Karpas-422 (cell line): ENCODE measurements at places on chromosomes 1 and 21. TPM values are rescaled to one million over a fixed set of nuclear protein-coding genes. Genes with fewer than 3 reads are reported as not detected.

DNA sequence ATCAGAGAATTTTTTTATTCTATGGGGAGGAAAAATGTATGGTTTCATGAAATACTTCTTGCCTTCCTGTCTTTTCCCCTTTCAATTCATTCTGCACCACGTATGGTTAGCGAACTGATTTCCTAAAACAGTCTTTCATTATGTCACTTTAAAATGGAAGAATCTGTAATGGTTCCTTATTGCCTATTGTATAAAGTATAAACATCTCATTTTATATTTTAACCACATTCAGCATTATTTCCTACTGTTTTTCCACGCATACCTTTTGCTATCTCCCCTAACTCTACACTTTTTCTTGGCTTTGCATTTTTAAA, 232.3 kb upstream of the B3GALT2 start:
- DNase-seq: no peak

DNA sequence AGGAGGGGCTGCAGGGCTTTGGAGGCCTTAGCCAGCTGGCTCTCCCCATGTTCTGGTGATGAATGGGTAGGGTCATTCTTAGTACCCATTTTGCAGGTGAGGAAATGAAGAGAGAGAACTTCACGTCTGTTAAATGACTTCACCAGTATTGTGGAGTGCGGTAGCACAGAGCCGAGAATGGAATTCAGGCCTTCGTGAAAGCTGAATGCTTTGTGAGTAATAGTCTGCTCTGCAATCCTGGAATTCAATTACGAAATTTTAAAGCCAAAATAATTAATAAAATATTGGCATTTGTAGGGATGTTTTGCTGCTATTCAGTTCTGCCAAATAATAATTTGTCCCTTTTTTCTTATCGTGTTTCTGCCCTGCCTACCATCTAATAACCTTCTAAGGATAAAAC, 197.7 kb downstream of the GREM2 start:
- DNase-seq: no peak

DNA sequence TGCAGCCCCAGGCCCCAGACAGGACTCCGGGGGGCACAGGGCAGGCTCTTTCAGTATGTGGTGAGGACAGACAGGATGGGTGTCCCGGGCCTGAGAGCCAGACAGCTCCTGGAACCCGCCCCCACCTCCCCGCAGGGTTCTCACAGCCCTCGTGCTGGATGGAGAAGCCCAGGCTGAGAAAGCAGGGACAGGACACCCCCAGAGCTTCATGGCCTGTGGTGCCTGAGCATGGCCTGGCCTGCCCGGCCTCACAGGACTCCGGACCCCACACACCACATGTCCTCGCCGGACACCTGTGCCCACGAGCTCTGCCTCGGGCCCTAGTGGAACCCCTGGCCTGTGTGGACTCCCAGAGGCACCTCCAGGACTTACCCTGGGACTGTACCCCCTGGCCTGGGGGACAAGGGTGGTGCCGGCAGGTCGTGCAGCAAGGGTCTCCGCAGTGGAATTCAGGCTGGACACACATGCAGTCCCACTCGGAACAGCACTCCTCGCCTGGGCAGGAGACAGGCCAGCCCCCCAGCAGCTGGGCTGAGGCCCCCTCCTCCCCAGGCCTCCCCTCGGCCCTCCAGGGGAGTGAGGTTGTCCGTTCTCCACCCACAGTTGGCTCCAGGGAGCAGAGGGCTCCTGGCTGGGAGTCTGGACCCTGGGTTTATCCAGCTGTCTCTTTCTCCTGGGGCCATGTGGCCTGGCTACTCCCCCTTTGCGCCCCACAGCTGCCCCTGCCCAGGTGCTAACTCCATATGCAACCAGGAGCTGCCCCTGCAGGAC, 1.2 kb downstream of the TNFRSF18 start:
- DNase-seq: no peak

DNA sequence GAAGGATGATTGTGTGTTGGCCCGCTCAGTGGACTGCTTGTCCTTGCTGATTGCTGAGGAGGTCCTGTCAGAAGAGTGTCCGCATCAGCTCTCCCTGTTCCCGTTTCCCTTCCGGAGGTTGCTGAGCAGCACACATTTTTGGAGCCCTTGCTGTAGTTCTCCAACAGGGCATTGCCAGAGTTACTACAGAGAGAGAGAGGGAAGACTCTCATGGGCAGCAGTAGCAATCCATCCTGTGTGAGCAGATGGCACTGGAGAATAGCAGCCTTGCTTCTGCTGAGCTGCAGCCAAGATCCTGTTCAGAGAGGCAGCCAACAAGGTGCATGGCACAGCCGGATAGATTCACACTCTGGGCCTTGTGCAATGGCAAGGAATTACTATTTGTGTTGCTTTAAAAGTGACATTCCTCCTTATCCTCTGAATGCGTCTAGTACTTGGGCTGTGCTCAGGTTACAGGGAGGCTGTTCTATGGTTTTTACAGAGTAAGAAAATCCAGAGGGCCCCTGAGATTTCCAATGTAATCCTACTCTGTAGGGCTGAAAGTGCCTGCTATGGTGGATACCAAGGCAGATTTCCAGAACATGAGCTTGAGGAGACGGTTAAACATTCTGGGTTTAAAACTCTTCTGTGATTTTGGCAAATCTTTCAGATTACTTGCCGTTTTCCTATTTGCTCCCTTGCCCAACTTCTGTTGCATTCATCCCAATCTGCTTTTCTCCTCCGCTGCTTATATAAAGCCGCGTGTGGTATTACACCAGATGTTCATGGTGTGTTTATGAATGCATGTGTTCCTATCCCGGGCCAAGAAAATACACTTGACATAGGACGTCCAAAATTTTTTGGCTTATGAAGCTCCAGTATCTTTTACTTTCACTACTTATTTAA, 27.4 kb downstream of the AK4 start:
- DNase-seq: no peak

DNA sequence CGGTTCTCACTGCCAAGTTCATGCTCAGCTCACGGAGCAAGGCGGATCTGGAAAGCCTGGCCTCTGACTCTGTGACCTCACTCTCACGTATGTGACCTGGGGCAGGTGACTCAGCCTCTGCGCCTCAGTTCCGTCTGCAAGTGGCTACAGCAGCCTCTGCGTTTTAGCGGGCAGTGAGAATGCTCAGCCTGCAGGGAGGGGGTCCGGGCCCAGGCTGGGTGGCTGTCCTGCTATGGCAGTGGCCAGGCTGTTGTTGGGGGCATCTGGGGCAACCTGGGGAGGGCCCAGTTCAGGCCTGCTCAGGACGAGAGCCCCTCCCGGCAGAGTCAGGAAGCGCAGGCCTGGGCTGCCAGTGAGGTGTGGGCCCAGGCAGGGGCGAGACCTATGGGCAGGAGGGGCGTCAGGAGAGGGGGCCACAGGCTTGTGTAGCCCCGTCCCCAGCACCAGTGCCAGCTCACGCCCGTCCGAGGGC, 27.9 kb downstream of the ARHGEF16 start:
- peak; percentile 59 for DNase-seq

- peak; percentile 62 for DNase-seq
Observed at GRCh38 chr1:2821966-2822620, 20.6 kb upstream of the TTC34 start.

DNA sequence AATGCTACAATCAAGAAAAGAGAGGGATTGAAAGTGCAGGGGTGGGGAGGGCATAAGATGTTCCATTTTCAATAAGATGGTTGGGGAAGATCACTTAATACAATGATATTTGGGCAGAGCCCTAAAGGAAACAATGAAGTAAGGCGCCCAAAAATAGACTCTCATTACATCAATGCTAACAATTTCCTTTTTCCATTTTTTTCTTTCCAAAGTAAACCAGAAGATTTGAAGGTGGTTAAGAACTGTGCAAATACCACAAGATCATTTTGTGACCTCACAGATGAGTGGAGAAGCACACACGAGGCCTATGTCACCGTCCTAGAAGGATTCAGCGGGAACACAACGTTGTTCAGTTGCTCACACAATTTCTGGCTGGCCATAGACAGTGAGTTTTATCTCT, 16.8 kb downstream of the IFNAR2 start:
- DNase-seq: no peak

- peak; percentile 64 for DNase-seq
Observed at GRCh38 chr1:106022312-106022902, 1034.1 kb upstream of the PRMT6 start.

- DNase-seq: no peak
Observed at GRCh38 chr21:27418346-27418745, 451.5 kb upstream of the ADAMTS5 start.

Gene CAMK2N1
- not detected in 2 replicates for total RNA-seq

Gene OLIG2
- total RNA-seq: not detected in 2 replicates

Gene TIPRL
- 43.9 and 53.8 TPM in 2 replicates for total RNA-seq
